ENCODE measurements at places on chromosomes 12 and 14.
A peak's percentile ranks its signal among the peaks of the same experiment; 100 is the strongest.

GRCh38 chr14:100221533-100222223 is 17.3 kb upstream of the YY1 start:
- H3K4me3 ChIP-seq: peak overlapping the region; percentile 23
- H3K36me3 ChIP-seq: no peaks in the 10 kb centered on the region
- H3K27me3 ChIP-seq: no peaks in the 10 kb centered on the region
- H3K27ac ChIP-seq: no peak overlapping the region
- peaks cover 15% of the 10 kb centered on the region for H3K4me1 ChIP-seq

GRCh38 chr12:132341318-132342050 is 12.1 kb upstream of the GALNT9 start:
- no peaks in the 10 kb centered on the region for H3K4me1 ChIP-seq
- H3K27me3 ChIP-seq: no peaks in the 10 kb centered on the region
- H3K4me3 ChIP-seq: no peak overlapping the region
- H3K36me3 ChIP-seq: no peaks in the 10 kb centered on the region

DNA sequence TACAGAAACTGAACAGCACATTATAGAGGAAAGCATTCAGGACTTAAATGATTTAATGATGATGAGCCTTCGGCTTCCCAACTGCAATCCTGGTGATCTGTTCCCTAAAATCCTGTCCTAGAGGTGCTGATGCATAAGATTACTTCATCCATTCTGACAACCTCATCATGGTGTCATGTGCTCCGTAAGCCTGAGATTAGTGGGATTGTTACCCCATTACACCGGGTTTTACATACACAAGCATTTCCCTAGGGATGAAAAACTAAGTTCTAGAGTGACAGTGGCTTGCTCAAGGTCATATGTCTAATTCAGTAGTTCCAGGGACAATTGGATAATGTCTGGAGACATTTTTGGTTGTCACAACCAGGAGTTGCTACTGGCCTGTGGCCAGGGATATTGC is 2.5 kb upstream of the RNASE13 start:
- no peaks in the 10 kb centered on the region for H3K36me3 ChIP-seq
- H3K27ac ChIP-seq: no peak overlapping the region
- no peak overlapping the region for H3K4me3 ChIP-seq

- no peaks in the 10 kb centered on the region for H3K36me3 ChIP-seq
- no peak overlapping the region for H3K27ac ChIP-seq
- H3K27me3 ChIP-seq: no peaks in the 10 kb centered on the region
- no peak overlapping the region for H3K4me3 ChIP-seq
- no peak for DNase-seq
- H3K4me1 ChIP-seq: peaks cover 13% of the 10 kb centered on the region
Measured at GRCh38 chr12:11678781-11679180, 29.3 kb downstream of the ETV6 start.

GRCh38 chr14:38302034-38302433 is 46.1 kb upstream of the CLEC14A start:
- no peak overlapping the region for H3K4me3 ChIP-seq
- no peaks in the 10 kb centered on the region for H3K36me3 ChIP-seq
- no peak overlapping the region for H3K27ac ChIP-seq
- DNase-seq: no peak

DNA sequence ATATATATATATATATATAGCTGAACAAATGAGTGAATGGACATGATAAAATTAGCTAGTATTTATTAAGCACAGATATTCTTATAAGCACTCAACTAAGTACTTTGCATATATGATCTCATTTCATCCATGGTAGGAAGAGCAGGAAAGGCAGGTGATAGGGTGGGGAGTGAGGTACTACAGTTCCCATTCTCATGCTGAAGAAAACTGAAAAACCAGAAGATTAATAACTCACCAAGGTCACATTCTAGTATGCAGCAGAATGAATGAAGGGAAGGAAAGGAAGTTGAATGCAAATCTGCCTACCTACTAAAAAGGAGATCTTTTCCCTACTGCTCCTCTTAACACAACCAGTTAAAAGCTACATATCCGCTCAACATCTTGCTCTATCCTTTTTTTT is 298.1 kb upstream of the TMPO start:
- no peak overlapping the region for H3K4me3 ChIP-seq
- no peak for DNase-seq
- H3K4me1 ChIP-seq: no peaks in the 10 kb centered on the region
- no peaks in the 10 kb centered on the region for H3K27me3 ChIP-seq
- H3K27ac ChIP-seq: no peak overlapping the region

- H3K36me3 ChIP-seq: no peaks in the 10 kb centered on the region
- H3K4me3 ChIP-seq: no peak overlapping the region
- H3K27ac ChIP-seq: no peak overlapping the region
- no peak for DNase-seq
Measured at GRCh38 chr12:79927772-79928474, 7.0 kb downstream of the PPP1R12A start.

GRCh38 chr14:99345472-99345871 is 73.5 kb upstream of the BCL11B start:
- no peak overlapping the region for H3K27ac ChIP-seq
- peaks cover 14% of the 10 kb centered on the region for H3K4me1 ChIP-seq
- DNase-seq: no peak
- H3K27me3 ChIP-seq: no peaks in the 10 kb centered on the region
- no peak overlapping the region for H3K4me3 ChIP-seq
- no peaks in the 10 kb centered on the region for H3K36me3 ChIP-seq

DNA sequence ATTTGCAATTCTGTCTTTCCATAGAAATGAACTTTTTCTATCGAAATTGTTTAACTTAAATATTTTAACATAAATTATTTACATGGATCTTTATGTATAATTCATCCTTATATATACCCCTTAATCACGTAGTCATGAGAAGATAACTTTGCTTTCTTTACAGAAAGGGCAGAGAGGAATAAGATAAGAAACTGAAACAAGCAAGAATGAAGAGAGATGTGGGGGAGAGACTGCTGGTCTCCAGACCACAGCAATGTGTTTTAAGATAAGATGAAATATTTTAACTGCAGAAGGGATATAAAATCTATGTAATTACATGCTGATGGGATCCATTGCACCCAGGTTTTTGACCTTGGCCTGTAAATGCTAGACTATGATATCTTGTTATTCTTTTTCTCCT is 34.7 kb upstream of the DNM1L start:
- no peak overlapping the region for H3K4me3 ChIP-seq
- peaks cover 2% of the 10 kb centered on the region for H3K36me3 ChIP-seq
- H3K4me1 ChIP-seq: no peaks in the 10 kb centered on the region
- no peak for DNase-seq
- H3K27ac ChIP-seq: no peak overlapping the region
- no peaks in the 10 kb centered on the region for H3K27me3 ChIP-seq

DNA sequence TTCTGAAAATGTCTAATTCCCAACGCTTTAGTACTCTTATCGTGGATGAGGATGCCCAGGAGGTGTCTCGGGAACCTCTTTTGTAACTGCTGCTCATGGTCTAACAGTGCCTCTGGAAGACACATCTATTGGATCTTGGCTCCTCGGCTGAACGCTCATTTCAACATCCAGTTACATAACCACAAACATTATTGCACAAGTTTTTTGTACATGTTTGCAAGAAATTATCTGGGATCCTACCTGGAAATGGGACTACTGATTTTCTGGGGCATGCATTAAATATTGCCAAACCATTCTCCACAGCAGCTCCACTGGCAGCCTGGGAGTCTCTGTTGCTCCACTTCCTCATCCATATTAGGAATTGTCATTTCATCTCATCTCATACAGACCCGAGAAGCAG is 117.5 kb upstream of the EVL start:
- H3K36me3 ChIP-seq: no peaks in the 10 kb centered on the region
- no peak overlapping the region for H3K27ac ChIP-seq
- H3K4me3 ChIP-seq: no peak overlapping the region
- DNase-seq: no peak
- peaks cover 8% of the 10 kb centered on the region for H3K4me1 ChIP-seq

All from trophoblast cell (in vitro differentiated cells and primary cell).